NCI-H2029 (cell line): ENCODE measurements at places on chromosomes 12 and 14.

- DNase-seq: no peak
These were observed 73.1 kb downstream of the DAD1 start for GRCh38 chr14:22515929-22516328.

DNA sequence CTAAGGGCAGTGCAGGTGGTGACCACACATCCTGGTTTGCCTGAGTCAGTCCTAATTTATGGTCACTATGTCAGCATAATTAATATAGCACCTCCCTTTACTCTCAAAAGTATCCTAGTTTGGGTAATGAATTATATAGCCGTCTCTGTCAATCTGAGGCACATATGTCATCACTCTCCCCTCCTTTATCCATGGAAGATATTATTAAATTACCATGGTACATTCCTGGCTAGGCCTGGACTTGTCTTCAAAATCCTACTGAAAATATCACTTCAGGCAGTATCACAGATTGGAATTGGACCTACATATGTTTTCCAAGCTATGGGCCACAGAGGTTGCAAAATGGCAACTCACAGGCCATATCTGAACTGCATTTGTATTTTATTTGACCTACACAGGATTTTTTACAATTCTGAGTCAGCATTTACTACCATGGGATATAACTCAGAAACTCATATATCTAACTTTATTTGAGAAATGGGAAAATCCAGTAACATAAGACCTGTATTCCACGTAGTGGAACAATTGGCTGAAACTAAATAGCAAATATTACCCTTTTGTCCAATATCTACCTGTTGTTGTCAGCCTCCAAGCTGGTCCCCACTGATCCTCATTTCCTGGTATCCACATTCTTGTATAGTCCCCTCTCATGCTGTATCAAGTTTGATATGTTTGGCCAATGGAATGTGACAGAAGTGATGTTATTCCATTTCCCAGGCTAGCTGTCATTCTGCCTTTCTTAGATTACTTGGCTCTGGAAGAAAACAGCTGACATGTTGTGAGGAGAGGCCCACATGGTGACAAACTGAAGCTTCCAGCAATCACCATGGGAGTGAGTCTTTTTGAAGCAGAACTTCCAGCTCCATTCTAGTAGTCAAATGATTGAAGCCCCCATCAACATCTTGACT is 102.5 kb upstream of the MDM1 start:
- no peak for DNase-seq

- DNase-seq: peak; percentile 58
These were observed 27.6 kb downstream of the BHLHE41 start for GRCh38 chr12:26097046-26097878.

DNA sequence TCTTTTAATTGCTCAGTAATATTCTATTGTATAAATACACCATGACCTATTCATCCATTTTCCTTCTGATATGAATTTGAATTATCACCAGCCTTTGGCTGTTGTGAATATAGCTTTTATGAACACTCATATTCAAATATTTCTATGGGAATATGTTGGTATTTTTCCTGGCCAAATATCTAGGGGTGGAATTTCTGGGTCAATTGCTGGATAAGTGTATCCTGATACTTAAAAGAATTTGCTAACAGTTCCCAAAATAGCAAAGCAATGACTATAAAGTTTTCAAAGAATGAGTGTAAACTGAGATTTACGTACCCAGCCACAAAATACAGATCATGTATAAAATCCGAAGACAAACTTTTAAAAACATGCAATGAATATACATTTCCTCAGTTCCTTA is 148.7 kb upstream of the CLEC14A start:
- no peak for DNase-seq

- DNase-seq: no peak
These were observed 2.7 kb upstream of the ANKRD52 start for GRCh38 chr12:56260921-56261320.

DNA sequence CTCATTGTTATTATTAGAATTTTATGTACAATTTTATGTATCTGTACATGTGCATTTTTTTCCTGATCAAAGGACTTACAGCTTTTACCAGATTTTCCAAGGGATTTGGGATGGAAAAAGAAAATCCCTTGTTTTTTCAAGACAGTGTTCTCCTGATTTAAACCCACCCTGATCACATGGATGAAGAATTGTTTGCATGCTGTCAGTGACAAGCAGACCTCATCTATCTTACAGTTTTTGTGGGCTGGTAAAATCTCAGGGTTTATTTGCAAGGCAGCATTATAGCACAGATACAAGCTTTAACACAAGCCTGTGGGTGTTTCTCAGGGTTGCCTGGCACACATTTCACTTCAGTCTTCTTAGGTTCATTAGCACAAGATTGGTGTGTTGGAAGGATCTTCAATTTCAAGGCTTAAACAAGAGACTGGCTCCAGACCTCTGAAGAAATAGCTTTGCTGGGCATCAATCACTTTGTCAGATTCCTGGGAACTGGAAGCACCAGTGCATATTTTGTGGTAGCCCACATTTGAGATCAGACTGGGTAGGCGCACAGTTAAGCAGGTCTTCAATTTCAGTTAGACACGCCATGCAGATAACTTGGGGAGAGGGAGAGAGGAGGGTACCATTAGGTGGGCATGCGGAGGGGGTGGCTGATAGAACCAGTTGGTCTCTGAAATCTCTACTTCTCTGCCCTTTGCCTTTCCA is 118.0 kb downstream of the TBX5 start:
- no peak for DNase-seq

DNA sequence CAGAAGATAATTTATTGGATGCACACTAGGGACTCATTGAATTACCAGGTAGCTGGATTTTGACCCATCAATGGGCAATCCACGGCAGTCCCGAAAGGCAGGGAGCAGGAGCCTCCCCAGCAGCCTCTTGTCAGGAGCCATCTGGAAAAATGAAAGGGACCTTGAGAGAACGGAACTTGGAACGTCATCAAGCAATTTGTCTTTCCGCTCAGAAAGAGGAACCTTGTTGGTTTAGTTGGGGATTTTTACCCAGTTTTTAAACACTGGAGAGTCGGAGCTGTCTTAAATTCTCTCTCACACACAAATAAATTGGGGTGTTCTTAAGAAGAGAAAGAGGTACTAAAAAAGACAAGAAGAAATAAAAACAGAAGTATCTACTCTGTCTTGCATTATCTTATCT is 1351.7 kb upstream of the TMEM132C start:
- no peak for DNase-seq

- no peak for DNase-seq
These were observed 38.9 kb downstream of the DMAC2L start for GRCh38 chr14:50350975-50351374.

DNA sequence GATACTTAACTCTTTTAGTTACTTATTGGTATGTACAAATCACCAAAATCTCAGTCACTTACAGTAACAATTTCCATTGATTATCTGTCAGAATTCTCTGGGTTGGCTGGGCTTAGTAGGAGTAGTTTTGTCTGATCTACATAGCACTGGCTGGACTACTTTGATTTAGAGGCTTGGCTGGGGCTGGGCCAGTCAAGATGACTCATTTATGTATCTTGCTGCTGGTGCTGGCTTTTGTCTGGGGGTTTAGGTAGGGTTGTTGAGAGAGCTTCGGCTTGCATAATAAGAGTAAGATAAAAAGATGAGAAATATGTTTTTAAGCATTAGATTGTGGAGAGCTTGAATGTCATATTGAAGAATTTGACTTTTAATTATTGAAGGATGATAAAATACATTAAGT is 1093.7 kb downstream of the SLC6A15 start:
- no peak for DNase-seq

GRCh38 chr12:80551897-80552296 is 107.9 kb downstream of the PTPRQ start:
- no peak for DNase-seq

DNA sequence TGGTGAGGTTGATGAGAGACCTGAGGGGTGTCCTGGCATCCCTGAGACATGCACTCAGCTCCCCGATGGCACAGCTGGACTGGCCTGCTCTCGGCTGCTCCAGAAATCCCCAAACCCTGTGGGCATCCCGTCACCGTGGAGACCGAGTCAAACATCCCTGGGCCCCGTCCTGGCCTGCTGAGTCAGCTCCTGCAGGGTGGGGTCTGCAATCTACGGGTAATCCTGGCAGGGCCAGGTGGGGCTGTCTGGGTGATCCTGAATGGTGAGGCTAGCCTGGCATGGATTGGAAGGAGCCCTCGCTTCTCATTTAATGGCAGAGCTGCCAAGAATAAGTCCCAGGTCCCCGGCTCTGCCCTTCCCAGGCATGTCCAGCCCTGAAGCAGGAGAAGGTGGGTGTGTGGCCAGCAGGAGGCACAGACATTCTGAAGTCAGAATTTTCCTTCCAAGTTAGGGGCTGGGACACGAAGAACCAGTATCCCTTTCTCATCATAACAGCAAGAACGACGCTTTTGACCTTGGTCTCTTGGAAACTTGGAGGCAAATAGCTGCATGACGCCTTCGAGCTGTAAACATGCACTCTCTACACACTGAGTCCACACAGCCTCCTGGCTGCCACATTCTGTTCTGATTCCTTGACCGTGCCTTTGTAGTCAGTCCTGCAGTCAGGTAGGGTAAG is 17.7 kb upstream of the SERPINA4 start:
- DNase-seq: no peak

DNA sequence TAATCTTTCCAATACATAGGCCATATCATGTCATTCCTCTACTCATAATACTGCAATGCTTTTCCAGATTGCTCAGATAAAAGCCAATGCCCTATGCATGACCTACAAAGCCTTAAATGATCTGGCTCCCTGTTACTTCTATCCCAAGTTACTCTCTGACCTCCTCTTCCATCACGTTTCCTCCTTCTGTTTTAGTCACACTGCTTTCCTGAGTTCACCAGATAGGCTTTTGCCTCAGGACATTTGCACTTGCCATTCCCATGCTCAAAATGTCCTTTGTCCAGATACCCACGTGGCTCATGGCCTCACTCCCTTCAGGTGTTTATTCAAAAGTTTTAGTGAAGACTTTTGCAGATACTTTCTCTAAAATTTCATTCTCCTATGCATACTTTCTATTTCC is 138.7 kb upstream of the PRICKLE1 start:
- DNase-seq: no peak

DNA sequence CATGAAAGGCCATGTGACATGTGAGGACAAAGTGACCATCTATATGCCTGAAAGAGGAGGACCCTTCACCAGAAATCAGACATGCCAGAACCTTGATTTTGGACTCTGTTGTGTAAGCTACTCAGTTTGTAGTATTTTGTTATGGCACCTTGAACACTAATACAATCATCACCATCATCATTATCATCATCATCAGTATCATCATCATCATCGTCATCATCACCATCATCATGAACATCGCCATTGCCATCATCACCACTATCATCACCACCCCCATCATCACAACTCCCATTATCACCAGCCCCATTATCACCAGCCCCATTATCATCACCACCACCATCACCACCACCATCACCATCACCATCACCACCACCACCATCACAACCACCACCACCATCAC is 15.9 kb downstream of the ISCU start:
- no peak for DNase-seq

DNA sequence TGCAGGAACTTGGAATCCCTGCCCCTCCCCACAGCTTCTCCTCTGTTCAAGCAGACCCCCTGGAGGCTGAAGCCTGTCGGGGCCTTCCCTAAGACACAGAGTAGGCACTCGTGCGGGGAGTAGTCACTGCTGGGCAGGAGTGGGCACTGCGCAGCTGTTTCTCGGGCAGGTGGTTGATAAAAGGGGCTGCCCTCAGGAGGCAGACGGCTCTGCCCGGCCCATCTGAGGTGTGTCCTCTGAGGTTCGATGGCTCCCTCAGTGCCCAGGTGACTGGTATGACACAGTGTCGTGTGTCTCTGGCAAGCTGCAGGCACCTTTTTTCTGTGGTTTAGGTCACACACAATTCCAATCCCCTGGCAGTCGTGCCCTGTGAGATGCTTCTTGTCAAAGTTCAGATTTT is 10.1 kb downstream of the GALNT16 start:
- no peak for DNase-seq

- DNase-seq: no peak
These were observed 2.4 kb downstream of the MBD6 start for GRCh38 chr12:57524814-57525614.

DNA sequence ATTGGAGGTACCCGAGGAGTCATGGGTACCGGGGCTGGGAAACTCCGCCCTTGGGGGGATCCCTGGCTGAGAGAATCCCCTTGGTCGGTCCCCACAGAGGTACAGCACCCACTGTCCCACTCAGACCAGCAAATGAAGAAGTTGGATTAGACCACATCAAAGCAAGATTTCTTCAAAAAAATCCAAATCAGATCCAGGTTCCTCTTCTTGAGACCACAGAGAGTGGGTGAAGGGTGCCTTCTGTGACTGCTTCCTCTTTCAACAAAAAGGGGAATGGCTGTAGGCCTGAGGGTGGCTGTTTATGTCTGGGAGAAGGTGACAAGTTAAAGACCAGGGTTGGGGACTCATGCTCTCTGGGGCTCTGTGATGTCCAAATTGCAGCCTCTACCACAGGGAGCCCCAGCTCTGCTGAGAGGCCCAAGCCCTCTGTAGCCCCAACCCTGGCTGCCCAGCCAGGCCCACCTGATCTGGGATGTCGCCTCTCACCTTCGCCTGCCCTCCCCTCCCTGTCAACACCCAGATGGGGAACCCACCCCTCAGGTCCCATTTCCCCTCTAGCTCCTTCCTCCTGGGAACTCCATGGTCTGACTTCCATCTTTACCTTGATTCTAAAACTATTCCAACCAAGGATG is 50.9 kb downstream of the ZFP36L1 start:
- no peak for DNase-seq

DNA sequence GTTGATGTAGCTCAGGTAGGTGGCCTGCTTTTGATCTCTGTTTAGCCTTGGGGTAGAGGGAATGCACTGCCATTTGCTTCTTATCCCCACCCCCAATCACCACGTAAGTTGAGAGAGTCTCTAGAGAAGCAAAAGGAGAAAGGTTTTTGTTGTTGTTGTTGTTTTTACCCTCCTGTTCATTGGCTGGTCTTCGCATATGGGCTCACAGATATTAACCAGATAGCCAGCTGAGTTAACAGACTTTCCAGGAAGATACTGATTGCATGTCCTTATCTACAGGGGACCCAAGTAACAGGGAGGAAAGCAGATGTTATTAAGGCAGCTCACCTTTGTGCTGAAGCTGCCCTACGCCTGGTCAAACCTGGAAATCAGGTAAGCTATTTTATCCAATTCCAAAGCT is 2.9 kb downstream of the PA2G4 start:
- no peak for DNase-seq

GRCh38 chr12:12141000-12141399 is 70.3 kb downstream of the BCL2L14 start:
- DNase-seq: no peak

DNA sequence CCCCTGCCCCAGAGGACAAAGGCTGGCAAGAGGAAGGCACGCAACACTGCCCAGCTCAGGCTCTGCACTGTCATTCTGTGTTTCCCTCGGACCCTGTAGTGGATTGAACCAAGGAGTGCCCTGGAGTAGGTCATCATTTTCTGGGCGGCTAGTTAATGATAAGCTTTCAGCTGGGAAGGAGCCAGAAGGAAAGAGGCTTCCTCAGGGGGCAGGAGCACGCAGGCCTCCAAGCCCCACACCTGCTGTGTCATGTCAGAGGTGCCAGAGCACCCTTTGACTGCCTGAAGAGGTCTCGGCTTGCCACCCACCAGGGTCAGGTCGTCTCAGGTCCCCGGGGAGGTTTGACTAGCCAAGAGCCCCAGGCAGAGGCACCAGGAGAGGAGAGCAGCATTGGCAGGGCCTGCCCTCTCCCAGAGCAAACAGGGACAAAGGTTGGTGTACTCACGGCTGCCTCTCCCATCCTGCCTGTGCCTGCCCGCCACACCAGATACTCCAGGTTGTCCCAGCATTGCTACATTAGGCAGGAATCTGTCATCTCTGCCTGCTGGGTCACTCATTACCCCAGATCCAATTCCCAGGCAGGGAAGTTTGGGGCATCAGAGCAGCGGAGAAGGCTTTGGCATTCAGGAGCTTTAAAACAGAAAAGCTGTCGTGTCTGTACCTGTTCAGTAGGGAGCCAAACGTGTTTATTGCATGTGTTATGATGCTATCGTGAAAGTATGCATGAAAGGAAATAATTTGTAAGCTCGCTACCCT is 33.5 kb upstream of the ATP2A2 start:
- DNase-seq: no peak
